B cell (primary cell): ENCODE measurements at places on chromosomes 2 and 18. TPM values are rescaled to one million over a fixed set of nuclear protein-coding genes. Genes with fewer than 3 reads are reported as not detected.

DNA sequence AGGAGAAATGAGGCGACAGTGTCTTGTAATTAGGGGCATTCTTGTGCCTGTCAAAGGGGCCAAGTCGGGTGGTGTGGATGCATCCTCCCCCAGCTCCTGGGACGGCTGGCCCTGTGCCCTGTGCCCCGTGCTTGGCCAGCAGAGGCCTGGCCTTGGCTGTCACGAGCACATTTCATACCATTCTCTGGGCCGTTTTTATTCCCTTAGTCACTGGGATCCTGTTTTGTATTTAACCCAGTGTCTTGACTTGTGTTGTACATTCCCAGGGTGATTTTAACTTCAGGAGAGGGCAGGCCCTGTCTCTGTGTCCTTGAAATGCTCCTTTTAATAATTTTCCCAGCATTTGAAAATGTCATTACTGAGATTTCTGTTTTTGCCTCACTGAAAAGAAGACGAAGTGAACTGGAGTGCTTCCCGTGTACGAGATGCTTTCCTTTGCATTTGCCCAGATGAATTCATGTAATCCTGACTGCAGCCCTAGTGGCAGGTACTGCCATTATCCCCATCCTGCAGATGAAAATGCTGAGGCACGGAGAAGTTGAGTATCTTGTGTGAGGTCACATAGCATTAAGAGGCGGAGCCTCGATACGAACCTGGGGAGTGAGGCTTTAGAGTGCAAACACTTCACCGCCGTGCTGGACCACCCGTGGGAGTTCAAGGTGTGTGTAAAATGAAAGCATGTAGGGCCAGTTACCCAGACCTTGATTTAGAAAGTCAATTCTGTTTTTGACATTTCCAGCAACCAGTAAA is 57.0 kb downstream of the SH3RF3 start:
- no peak for DNase-seq

DNA sequence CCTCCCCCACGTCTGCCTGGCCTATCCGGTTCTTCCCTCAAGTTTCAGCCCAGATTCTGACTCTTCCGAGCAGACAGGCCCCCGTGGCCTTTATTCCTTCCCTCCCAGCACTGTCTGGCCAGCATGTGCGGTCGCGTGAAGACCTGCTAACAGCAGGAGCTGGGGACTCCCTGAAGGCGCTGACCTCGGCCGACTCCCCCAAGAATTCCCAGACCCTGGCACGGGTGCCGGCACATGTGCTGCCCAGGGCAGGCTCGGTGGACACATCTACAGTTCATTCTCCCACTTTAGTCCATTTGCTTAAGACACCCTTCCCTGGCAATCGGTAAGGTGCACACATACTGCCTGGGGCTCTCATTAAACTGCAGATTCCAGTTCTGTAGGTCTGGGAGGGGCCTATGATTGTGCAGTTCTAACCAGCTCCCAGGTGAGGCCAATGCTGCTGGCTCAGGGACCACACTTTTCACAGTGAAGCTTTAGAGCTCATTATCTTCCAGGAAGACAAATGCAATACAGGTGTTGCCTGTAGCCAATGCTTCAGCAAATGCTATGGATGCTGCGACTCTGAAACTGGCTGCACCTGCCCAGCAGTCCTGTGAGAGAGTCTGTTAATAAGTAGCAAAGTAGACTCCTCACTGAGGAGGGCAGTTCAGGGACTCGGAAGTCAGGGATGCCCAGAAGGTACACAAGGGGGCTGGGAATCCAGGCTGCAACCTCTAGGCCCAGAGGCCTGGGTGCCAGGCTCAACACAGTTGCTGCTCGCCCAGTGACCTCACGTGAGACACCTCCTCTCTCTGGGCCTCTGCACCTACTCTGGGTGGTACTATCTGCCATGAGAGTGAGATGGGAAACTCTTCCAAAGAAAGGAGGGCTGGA is 45.4 kb upstream of the TAF1B start:
- no peak for DNase-seq

DNA sequence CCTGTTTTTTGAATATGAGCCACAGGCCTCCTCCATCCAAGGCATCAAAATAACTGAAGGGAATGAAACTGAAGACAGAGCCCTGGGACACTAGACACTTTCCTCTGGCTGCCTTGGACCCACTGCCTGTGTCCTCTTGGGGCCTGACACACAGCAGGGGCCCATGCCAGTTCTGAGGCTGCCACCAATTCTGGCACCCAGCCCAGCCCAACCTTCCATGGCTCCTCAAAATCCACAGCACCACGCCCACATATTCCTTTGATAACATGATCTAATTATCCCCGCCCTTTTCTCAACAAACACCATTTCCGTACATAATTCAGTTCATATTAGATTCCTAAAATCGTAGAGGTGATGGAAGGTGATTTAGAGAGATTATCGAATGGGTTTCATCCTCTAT is 64.2 kb downstream of the EMX1 start:
- DNase-seq = no peak

- DNase-seq = peak; percentile 34
Measured at GRCh38 chr2:120177973-120178372, 45.2 kb downstream of the TMEM185B start.

GRCh38 chr2:42775186-42775585 is 11.3 kb upstream of the OXER1 start:
- DNase-seq = no peak

DNA sequence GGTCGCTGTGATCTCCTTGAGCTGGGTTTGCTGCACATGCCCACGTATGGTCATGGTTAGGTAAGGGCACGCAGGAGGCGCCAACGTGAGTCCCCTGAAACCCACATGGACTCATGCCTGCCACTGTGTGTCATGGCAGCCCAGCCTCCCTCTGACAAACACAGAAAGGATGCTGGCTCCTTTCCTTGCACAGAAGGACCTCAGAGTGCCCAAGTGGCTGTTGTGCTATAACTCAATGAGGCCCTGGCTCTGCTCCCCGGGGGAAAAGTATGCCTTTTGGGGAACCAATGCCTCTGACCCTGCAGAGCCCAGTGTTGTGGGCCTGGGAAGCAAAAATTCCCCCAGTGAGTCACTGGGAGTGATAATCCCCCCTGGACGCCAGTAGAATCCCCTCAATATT is 233.9 kb downstream of the VAPA start:
- DNase-seq = no peak

DNA sequence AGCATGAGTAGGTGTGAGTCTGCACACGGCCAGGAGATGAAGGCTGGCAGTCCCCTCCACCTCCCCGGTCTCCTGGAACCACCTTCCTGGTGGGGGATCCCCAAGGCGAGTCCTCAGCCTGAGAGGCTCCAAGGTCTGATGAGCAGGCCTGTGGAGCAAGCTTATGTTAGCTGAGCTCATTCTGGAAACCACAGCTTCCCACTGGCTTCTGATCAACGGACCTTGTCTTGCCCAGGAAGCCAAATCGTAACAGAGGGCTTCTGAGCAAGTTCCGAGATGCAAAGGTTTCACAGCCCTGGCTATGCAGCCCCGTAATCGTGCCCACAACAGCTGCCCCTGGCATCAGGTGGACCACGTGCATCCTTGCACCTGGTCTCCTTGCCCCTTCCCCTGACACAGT is 28.8 kb upstream of the GPR55 start:
- DNase-seq = no peak

GRCh38 chr2:36963106-36963505 is 3.2 kb downstream of the STRN start:
- no peak for DNase-seq

GRCh38 chr2:146312899-146313298 is 1531.9 kb upstream of the ACVR2A start:
- no peak for DNase-seq

DNA sequence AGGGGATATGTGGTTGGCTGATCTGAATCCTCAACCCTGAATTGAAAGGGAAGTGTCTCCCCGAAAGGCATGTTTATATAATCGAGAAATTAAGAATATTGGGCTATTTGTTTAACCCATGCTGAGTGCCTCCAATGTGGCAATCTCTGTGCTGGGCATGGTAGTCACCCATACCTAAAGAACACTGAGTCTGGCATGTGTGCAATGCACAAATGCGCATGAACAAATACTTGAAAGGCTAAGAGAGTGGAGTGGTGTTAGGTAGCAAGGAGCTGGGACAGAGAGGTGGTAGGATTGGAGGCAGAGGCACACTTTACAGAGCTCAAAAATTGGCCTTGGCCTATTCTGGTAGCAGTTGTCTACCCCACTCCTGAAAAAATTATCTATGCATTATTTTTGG is 645.1 kb upstream of the FAM98A start:
- no peak for DNase-seq

DNA sequence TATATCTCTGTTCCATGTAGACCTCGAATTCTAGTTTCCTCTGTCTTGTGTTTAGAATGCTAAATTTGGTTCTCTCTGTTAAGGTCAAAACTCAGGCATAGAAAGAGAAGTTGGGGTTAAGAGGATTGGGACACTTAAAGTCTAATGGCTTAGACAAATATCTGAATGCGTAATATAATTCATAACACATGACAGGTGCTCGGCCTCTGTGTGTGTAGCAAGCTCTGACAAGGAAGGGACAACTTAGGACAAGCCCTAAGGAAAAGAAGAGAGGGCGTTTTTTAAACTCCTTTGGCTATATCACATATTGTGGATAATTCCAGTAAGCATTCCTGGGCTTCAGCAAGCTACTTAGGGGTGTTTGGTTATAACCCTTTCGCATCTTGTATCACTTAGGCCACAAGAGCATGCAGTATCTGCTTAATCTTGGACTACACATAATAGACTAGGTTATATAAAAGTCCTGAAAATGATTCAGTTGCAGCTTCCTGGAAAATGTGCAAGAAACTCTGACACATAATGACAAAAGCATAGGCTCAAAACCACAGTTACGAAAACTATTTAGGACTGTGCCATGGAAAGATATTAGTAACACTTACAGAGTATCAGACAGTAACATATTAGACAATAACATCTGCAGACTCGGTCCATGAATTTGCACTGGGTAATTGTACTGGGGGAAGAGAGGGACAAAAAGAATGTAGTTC is 16.1 kb upstream of the CREB1 start:
- no peak for DNase-seq

- no peak for DNase-seq
Measured at GRCh38 chr2:211014376-211014775, 458.0 kb downstream of the CPS1 start.

DNA sequence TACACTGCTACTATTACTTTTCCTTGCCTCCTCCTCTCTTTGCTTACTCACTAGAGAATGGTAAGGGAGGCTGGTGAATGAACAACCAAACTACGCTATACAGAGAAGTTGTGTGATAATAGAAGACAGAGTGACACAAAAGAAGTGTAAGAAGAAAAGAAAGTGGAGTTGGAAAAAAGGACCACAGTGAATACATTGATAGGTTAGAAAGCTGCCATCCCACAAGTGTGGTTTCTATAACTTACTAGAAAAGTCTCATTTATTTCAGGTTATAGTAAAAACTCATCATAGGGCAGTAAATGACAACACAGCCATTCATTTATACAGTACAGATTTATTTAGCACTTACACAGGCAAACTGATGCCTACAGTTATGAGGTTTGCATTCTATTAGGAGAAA is 77.3 kb downstream of the TTC21B start:
- DNase-seq = no peak

- DNase-seq = no peak
Measured at GRCh38 chr2:86138736-86139625, 32.9 kb downstream of the PTCD3 start.

GRCh38 chr2:13114391-13114790 is 397.7 kb downstream of the TRIB2 start:
- DNase-seq = no peak

- peak; percentile 47 for DNase-seq
Measured at GRCh38 chr2:46559261-46559660, 79.9 kb downstream of the TMEM247 start.

DNA sequence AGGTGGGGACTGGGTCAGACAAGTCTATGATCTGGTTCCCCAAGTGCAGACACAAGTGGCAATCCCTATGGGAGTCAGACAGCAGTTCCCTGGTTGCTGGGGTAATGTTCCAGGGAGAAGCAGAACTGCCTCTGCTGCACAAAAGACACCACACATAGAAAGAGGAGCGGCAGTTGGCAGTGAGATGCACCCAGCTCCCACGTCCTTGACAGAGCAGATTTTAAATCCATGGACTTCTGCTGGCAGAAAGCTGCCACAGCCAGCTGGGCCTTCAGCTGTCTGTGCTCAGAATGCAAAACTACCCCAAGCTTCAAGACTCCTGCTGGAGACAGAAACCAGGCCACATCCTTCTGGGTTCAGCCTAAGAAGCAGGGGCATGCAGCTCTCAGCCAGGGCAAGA is 147.2 kb downstream of the ETAA1 start:
- DNase-seq = no peak

GRCh38 chr2:210392469-210392881 is 77.5 kb upstream of the MYL1 start:
- DNase-seq = no peak

GRCh38 chr18:55753643-55754263 is 165.8 kb upstream of the TCF4 start:
- no peak for DNase-seq

GRCh38 chr2:147715807-147716206 is 129.0 kb upstream of the ACVR2A start:
- no peak for DNase-seq

DNA sequence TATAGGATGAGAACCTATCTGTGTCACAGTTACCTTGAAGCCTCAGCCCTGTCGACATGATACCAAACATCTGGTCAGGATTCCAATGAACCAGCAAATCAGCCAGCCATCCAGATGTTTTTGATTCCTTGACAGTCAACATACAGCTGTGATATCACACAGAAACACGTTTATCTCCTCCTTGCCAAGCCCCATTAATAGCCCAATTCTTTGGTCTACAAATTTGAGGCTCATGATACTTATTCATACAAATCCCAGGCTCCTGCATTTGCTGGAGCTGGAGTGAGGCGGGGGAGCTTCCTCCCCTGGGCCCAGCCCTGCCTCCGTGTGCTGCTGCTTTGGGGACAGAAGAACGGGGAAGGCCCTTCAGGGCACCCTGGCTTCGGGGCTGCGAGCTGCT is 611.6 kb upstream of the SALL3 start:
- DNase-seq = no peak

NCKAP5 gene
- not detected in 2 replicates for total RNA-seq

SERPINB2 gene
- total RNA-seq = 1.4 and 1.7 TPM in 2 replicates

ABHD3 gene
- 27.6 and 32.8 TPM in 2 replicates for total RNA-seq

GREB1 gene
- 0.34 and 0.39 TPM in 2 replicates for total RNA-seq

UGT1A5 gene
- total RNA-seq = not detected in 2 replicates

SKOR2 gene
- total RNA-seq = not detected in 2 replicates

CHST9 gene
- not detected in 2 replicates for total RNA-seq

CABLES1 gene
- 56.3 and 73.1 TPM in 2 replicates for total RNA-seq

SLC35F6 gene
- total RNA-seq = 13.3 and 15.2 TPM in 2 replicates

AQP12B gene
- total RNA-seq = not detected in 2 replicates

ANKRD44 gene
- 450 and 457 TPM in 2 replicates for total RNA-seq
